ENCODE measurements at places on chromosomes 11 and 22.

GRCh38 chr11:94325681-94326080, 21.3 kb downstream of the IZUMO1R start:
- DNase-seq = peak; percentile 43

DNA sequence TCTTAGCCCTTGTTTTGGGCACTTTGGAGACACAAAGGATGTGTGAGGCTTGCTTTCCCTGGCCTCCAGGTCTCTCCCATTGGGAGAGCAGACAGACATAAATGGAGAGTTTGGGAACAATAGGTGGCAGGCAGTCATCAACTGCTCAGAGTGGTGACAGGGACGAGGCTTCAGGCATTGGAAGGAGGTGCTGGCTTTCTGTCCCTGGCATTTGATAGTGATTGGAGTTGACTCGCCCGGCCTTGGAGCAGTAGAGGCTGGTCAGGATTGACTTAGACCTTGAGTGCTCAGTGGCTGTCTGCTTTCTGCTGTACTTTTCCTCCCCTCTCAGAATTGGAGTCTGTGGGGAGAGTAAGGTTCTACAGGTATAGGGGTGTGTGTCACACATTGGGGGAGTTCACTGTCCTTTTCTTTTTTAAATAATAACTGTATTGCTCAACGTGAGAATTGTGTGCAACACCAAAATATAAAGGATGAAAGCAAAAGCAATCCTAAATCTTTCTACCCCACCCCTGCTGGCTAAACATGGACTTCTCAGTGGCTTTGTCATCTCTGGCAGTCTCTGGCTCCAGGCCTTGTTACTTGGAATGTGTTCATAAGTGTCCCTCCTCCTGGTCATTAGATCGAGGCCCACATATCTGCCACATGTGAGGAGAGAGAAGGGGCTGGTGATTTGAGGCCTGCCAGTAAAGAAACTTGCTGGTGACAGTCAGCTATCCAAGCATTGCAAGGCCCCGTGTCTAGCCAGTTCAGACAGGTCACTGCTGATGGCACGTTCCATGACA, 21.1 kb downstream of the SHISA8 start:
- DNase-seq = no peak

GRCh38 chr22:29917052-29917902, 34.3 kb downstream of the MTMR3 start:
- DNase-seq = no peak

GRCh38 chr11:69516526-69516925, 35.1 kb downstream of the LINC01488 start:
- no peak for DNase-seq

DNA sequence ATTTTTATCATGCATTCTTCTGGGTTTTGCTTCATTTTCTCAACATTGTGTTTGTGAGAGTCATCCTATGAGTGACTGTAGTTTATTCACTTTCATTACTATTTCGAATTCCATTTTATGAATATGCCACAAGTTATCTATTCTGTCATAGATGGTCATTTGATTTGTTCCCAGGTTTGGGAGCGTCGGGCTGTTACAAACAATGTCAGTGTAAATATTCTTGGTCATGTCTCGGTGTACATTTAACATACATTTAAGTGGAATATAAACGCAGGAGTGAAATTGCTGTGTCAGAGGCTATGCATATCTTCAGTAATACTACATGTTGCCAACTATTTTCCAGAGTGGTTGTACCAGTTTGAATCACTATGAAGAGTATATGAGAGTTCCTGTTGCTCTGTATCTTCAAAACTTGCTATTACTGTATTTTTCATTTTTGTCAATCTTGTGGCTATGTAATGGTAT, 2.4 kb downstream of the TRIM44 start:
- no peak for DNase-seq

DNA sequence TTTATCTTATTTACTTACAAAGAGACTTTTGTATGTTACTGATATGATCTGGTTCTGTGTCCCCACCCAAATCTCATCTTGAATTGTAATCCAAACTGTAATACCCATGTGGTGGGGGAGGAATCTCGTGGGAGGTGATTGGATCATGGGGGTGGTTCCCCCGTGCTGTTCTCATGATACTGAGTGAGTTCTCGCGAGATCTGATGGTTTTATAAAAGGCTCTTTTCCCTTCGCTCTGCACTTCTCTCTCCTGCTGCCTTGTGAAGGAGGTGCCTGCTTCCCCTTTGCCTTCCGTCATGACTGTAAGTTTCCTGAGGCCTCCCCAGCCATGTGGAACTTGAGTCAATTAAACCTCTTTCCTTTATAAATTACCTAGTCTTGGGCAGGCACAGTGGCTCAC, 42.4 kb upstream of the WNT7B start:
- DNase-seq = no peak

GRCh38 chr22:22141771-22142591, 102.6 kb upstream of the VPREB1 start:
- DNase-seq = no peak

DNA sequence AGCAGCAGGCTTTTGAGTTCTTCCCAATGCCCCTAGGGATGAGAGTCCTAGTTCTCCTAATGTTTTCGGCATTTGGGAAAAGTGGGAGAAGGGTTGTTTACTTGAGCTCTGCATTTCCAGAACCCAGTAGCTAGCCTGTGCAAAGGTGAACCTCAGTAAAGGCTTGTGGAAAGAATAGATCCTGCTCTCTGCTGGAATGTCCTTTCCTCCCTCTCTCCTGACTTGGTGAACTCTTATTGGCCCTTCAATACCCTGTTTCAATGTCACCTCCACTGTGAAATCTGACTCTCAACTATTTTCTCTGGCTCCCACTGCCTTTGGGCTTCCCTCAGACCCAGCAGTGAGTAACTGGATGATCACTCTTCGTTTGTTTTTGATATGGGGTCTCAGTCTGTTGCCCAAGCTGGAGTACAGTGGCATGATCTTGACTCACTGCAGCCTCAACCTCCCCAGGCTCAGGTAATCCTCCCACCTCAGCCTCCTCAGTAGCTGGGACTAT, 2.4 kb upstream of the UVRAG start:
- DNase-seq = no peak

DNA sequence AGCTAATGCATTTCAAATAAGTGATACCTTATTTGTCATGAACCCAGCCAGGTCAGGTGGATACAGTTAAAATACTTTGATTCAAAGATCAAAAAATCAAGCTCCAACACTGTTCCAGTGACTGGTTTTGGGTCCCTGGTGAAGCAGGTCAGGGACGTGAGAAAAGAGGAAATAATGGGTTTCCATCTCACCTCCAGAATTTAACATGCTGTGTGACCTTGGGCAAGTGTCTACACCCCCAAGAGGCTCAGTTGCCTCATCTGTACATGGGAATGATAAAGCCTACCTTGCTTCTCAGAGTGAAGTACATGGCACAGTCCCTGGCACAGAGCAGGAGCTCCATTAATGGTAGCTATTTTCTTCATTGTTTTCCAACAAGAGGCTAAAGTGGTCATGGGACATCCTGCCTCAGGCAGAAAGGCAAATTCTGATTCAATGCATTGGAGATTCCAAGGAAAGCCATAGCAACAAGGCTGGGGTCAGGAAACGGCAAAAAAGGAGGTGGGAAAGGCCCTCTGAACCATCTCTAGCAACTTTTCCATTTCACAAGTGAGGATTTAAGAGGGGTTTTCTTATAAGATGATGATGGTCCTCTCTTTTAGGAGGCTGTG, 108.5 kb downstream of the CSNK2A3 start:
- no peak for DNase-seq

DNA sequence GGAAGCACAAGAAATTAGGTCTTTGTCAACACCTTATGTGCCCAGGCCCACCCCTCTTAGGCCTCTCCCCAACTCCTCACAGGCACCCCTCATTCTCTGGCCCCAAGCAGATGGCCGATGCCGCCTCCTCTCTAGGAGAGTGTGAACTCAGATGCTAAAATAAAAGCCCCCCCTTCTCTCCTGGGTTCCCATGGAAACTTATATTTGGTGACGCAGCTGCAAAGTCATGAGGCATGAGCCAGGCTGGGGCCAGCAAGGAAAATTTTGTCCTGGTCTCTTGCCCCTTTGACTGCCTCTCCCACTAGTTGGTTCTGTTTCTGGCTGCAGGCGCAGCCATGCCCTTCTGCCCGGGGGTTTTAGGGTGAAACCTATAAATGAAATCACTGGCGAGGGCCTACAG, 11.8 kb downstream of the RCOR2 start:
- no peak for DNase-seq

DNA sequence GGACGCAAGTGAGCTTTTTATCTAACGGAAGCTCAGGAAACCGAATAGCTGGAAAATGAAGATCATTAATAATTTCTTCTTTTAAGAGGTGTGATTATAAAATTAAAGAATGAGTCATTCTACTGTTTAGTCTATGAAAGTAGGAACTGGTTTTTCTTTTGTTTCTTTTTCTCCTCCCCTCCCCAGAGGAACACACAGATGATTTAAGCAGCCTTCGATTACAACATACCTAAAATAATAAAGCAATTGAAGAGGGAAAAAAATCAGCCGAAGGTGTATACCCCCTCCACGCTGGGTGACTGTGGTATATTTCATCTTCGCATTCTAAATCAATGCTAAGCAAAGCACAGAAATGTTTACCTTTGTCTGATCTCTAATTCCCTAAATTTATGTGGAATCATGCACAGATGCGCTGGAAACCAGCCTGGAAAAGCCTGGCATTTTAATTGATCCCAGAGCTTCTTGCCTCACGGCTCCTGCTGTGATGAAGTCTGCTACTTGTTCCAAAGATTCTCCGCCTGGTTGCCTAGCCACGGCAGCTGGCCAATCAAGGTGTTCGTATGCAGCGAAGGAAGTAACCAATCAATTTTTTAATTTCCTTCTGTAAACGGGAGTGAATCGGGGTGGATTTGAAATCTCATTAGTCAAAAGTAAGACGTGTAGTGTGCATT, 133.9 kb downstream of the FANCF start:
- DNase-seq = no peak

DNA sequence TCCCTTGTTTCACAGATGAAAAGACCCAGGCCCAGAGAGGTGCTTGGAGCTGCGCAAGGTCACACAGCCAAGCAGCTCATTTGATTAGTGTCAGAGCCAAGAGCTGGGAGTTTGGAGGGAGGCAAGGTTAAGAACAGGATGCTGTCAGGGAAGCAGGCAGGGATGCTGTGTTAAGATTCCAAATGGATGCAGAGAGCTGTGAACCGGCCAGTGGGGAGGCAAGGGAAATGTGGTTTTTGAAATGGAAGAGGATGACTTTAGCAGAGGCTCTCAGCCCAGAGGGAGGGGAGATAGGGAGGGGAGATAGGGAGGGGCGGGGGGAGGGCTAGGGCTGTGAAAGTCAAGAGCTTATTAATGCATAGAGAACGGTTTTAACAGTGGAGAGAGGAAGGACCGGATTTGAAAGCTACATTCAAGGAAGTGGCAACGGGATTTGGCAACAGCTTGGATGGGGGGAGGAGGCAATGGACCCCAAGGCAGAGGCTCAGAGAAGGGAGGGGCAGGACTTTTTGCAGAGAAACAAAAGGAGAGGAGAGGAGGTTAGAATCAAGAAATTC, 13.0 kb downstream of the RTN4RL2 start:
- DNase-seq = no peak

- no peak for DNase-seq
These were observed 75.5 kb downstream of the PACSIN2 start for GRCh38 chr22:42939451-42939881.

- no peak for DNase-seq
These were observed 106.2 kb downstream of the PKNOX2 start for GRCh38 chr11:125270711-125271110.

- DNase-seq = no peak
These were observed 44.0 kb upstream of the WT1 start for GRCh38 chr11:32479291-32479690.

- peak; percentile 10 for DNase-seq
These were observed 26.5 kb upstream of the CADM1 start for GRCh38 chr11:115530752-115531151.

DNA sequence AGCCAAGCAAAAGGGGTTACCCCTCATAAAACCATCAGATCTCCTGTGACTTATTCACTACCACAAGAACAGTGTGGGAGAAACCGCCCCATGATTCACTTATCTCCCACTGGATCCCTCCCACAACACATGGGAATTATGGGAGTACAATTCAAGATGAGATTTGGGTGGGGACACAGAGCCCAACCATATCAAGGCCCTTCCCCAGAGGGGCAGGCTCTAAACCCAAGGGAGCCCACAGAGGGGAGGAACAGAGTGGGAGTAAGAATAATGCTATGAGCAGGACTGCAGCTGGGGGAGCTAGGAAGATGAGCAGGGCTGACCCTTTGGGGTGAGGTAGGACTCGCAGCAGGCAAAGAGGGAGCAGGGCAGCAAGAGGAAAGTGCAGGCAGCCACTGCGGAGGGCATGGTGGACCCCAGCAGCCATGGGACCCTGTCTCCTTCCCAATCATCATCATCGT, 59.3 kb downstream of the CD82 start:
- DNase-seq = no peak

DNA sequence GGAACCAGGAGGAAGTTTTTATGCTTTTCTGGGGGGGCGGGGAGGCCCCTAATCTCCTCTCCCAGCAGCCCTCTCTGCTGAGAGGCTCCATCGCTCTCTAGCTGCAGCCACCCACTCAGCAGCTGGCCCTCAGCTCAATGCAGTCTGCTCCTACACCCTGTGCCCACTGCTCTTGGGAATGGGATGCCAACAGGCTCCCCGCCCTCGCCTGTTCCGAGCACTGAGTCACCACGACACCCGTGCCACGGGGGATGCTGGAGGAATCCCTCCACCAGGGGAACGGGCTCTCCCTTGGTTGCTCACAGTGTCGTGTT, 23.5 kb upstream of the SUSD2 start:
- DNase-seq = no peak

DNA sequence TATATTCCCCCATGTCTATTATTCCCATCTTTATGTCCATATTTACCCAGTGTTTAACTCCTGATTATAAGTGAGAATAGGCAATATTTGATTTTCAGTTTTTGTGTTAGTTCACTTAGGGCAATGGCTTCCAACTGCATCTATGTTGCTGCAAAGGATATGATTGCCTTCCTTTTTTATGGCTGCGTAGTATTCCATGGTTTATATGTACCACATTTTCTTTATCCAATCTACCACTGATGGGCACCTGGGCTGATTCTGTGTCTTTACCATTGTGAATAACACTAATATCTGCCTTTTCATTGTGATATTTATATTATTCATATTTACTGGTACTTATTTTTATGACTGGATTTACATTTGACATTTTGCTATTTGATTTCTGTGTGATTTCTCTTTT, 649.6 kb downstream of the NTM start:
- DNase-seq = no peak

DNA sequence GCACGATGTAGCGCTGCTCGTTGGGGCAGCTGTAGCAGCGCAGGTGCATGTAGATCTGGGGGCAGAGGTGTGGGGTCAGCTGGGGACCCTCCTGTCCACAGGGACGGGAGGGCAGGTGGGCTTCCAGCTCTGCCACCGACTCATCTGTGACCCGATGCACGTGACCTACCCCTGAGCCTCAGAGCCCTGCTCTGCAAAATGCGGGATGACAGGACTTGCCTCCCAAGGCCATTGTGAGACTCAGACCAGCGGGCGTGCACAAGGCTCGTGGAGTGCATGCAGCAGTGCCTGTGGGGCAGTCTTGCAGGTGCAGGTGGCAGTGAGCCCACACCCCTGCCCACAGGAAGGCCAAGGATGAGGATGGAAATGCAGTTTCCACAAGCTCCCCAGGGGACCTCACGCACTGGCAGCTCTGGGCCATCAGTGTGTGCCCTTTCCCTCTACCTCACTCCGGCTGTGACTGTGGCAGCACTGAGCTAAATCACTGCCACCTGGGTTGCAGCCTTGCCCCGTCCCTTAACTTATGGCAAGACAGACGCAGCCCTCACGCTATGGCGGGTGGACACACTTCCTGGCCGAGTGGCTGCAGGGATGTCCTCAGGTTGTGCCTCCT, 26.7 kb downstream of the TMEM184B start:
- no peak for DNase-seq
